Stomach (tissue), 19 donors: ENCODE measurements at places on chromosomes 3 and 15. TPM values are rescaled to one million over a fixed set of nuclear protein-coding genes. Genes with fewer than 3 reads are reported as not detected.

GRCh38 chr15:65730549-65731172 is 61.4 kb downstream of the DENND4A start:
- H3K27ac ChIP-seq: no peak overlapping the region
- no peak for DNase-seq
- no peaks in the 10 kb centered on the region for H3K4me1 ChIP-seq
- H3K27me3 ChIP-seq: no peaks in the 10 kb centered on the region
- no peak overlapping the region for H3K4me3 ChIP-seq
- peaks cover 55% of the 10 kb centered on the region for H3K36me3 ChIP-seq

DNA sequence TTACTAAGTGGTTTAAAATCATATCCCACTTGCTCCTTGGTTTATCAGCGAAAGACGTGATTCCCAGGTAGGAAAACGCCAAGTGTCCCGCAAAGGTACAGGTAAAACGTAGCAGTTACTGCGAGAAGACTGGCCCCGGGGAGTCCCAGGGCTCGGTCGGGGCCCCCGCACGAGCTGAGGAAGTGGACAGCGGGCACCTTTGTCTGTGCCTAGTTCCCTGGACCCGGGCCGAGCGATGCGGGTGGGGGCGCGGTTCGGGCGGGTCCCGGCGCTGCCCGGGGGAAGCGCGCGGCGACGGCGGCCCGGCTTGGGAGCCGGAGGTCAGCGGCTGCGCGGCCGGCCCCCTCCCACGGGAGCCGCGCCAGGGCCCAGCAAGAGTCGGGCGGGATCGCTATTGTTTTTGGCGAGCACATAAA is 864 bp upstream of the NEO1 start:
- DNase-seq: no peak
- peaks cover 43% of the 10 kb centered on the region for H3K4me1 ChIP-seq
- H3K27ac ChIP-seq: peak overlapping the region; percentile 98
- no peaks in the 10 kb centered on the region for H3K36me3 ChIP-seq

DNA sequence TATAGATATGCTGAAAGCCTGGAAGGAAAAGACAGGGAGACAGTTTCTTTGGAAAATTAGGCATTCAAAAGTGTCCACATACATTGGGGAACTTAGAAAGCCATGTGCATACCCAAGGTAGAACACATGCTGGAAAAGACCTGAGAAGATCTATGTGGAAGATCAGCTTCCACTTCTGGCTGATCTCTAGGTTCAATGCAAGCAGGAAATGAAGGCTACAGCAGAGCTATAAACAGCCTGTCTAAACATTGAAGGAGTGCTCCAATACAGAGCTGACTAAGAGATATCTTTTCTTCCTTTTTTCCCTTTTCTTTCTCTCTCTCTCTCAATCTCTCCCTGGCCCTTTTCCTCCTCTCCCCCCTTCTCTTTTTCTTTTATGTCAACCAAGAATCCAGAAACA is 73.6 kb upstream of the TCF12 start:
- DNase-seq: no peak
- no peaks in the 10 kb centered on the region for H3K27me3 ChIP-seq
- H3K4me1 ChIP-seq: no peaks in the 10 kb centered on the region
- no peaks in the 10 kb centered on the region for H3K36me3 ChIP-seq
- H3K4me3 ChIP-seq: no peak overlapping the region

The EOMES gene
- 0.10 TPM for polyA plus RNA-seq

The MNS1 gene
- polyA plus RNA-seq: 1.2 TPM

The ABHD6 gene
- polyA plus RNA-seq: 6.2 TPM

The PCBP4 gene
- polyA plus RNA-seq: 33.5 TPM

The GUCA1C gene
- 0.45 TPM for polyA plus RNA-seq

- H3K4me3 ChIP-seq: no peak overlapping the region
- no peak for DNase-seq
- H3K36me3 ChIP-seq: no peaks in the 10 kb centered on the region
- no peak overlapping the region for H3K27ac ChIP-seq
- peaks cover 5% of the 10 kb centered on the region for H3K4me1 ChIP-seq
- no peaks in the 10 kb centered on the region for H3K27me3 ChIP-seq
Measured at GRCh38 chr3:45049807-45050206, 23.7 kb downstream of the CLEC3B start.

The TMEM207 gene
- not detected for polyA plus RNA-seq

DNA sequence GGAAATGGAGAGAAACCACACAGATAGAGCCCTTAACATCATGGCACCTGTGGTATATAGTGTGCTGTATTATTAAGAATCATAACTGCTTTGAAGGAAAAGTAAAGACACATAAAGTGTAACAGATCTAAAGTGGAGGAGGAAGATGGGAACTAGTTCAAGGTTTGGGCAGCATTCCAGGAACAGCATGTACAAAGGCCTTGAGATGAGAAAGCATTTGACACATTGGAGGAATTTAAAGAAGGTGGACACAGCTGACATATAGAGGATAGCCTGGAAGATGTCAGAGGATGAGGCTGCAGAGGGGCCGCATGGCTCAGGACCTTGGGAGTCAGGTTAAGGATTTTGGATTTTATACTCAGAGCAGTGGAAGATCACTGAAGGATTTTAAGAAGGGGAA is 39.0 kb downstream of the LRTM1 start:
- no peak overlapping the region for H3K27ac ChIP-seq
- H3K36me3 ChIP-seq: no peaks in the 10 kb centered on the region
- no peak overlapping the region for H3K4me3 ChIP-seq

DNA sequence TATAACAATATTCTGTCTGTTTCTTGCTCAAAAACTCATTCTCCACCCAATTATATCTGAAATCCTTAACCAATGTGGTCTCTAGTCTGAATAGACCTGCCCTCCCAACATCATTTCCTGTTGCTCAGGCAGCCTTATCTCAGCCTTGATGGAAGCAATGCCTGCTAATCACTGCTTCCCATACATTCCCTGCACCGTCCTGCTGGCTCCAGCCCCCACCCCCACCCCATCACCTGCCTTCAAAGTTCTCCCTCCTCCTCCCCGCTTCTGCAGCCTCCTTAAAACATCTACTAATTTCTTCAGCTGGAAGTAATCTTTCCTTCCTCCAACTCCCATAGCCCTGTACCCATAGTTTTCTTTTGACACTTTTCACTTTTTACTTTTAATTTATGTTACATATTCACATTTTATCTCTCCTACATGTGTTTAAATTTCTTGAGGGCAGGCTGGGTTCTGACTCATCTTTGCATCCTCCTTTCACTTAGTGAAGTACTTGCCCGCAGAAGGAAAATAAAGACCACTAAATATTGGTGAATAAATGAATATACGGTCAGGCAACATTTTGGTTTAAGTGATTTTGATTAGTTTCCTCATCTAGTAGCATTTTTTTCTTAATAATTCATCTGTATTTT is 98.2 kb downstream of the MEIS2 start:
- no peak overlapping the region for H3K27ac ChIP-seq
- H3K27me3 ChIP-seq: no peaks in the 10 kb centered on the region
- no peak for DNase-seq
- H3K36me3 ChIP-seq: no peaks in the 10 kb centered on the region

DNA sequence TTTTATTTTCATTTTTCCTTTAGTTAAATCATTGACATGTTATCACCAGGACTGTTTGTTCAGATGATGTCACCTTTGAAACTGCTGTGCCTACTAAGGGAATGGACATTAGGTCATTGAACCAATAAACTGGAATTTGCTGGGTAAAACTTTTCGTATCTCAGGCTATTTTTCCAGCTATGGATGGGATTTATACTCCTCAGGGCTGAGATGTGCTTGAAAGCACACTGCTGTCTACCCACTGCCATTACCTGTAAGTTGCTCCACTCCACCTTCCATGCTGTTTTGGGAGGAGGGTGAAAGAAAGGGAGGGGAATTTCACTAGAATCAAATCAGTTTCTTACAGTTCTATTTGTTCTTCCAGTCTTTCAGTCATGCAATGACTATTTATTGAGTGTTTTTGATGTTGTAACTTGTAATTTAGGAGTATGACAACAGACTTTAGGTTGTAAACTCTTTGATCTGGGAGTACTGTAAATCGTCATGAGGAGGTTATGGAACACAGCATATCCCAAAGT is 11.3 kb downstream of the EHD4 start:
- H3K36me3 ChIP-seq: peaks cover 3% of the 10 kb centered on the region
- peak overlapping the region; percentile 29 for H3K27ac ChIP-seq
- no peak overlapping the region for H3K4me3 ChIP-seq
- peaks cover 23% of the 10 kb centered on the region for H3K4me1 ChIP-seq
- no peaks in the 10 kb centered on the region for H3K27me3 ChIP-seq

DNA sequence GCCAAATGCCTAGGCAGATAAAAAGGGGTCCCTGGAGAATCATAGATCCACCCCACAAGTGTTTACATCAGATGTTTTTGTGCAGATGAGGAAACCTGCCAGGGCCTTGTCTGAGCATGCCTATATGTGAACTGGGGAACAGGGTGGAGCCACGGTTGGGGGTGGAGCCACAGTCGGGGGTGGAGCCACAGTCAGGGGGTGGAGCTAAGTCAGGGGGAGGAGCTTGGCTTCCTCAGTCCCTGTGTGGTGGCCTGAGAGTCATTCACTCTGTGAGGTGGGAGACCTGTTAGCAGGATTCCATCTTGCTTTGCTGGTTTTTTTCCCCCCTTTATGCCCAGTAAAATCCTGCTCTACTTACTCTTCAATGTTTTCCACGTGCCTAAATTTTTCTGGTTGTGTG is 57.8 kb upstream of the TGFBR2 start:
- no peak for DNase-seq
- H3K27ac ChIP-seq: no peak overlapping the region
- no peak overlapping the region for H3K4me3 ChIP-seq
- H3K27me3 ChIP-seq: no peaks in the 10 kb centered on the region

- H3K27ac ChIP-seq: no peak overlapping the region
- no peaks in the 10 kb centered on the region for H3K36me3 ChIP-seq
- DNase-seq: peak; percentile 45
- no peaks in the 10 kb centered on the region for H3K4me1 ChIP-seq
- no peak overlapping the region for H3K4me3 ChIP-seq
Measured at GRCh38 chr3:72144773-72145505, 360.0 kb upstream of the PROK2 start.

The C3orf85 gene
- polyA plus RNA-seq: not detected

DNA sequence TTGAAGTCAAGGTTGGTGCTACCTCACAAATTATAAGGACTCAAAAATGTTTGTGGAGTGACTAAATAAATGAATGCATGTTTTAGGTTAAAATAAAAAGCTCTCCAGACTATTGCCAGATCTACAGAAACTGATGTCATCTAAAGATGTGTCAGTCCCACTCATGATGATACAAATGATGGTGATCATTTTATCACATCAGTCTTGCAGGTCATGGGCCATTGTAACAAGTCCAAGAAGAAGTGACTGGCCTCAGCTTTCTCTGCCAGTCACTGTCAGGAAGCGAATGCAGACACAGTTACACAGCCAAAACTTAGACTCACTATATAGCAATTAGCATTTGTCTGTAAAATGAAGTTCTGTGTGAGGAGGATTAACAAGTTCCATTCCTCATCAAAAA is 18.5 kb downstream of the ATP8B4 start:
- no peak overlapping the region for H3K4me3 ChIP-seq
- no peak for DNase-seq
- H3K27me3 ChIP-seq: no peaks in the 10 kb centered on the region
- H3K36me3 ChIP-seq: no peaks in the 10 kb centered on the region
- no peaks in the 10 kb centered on the region for H3K4me1 ChIP-seq

The ARL8B gene
- 24.0 TPM for polyA plus RNA-seq

- no peaks in the 10 kb centered on the region for H3K27me3 ChIP-seq
- H3K27ac ChIP-seq: no peak overlapping the region
- H3K4me3 ChIP-seq: no peak overlapping the region
- DNase-seq: no peak
- peaks cover 7% of the 10 kb centered on the region for H3K4me1 ChIP-seq
- no peaks in the 10 kb centered on the region for H3K36me3 ChIP-seq
Measured at GRCh38 chr3:124691599-124691998, 38.7 kb upstream of the UMPS start.

GRCh38 chr3:173733029-173733652 is 335.6 kb downstream of the NLGN1 start:
- no peaks in the 10 kb centered on the region for H3K4me1 ChIP-seq
- DNase-seq: peak; percentile 51
- H3K27ac ChIP-seq: no peak overlapping the region
- H3K4me3 ChIP-seq: no peak overlapping the region

DNA sequence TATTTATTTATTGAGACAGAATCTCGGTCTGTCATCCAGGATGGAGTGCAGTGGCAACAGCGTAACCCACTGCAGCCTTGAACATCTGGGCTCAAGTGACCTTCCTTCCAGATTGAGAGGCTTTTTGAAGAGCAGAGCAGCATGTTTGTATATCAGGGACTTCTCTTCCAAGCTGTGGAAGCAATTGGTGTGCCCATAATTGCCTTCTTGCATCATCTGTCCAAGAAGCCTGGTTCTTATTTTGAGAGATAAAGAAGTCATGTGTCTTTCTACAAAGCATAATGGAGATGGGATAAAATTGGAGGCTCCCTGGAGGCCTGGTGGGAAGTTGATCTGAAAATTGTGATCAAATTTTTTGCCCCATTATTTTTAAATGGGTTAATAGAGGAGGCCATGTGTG is 183.8 kb upstream of the MCTP2 start:
- no peaks in the 10 kb centered on the region for H3K36me3 ChIP-seq
- no peak for DNase-seq
- no peak overlapping the region for H3K4me3 ChIP-seq
- no peak overlapping the region for H3K27ac ChIP-seq
- H3K27me3 ChIP-seq: no peaks in the 10 kb centered on the region

DNA sequence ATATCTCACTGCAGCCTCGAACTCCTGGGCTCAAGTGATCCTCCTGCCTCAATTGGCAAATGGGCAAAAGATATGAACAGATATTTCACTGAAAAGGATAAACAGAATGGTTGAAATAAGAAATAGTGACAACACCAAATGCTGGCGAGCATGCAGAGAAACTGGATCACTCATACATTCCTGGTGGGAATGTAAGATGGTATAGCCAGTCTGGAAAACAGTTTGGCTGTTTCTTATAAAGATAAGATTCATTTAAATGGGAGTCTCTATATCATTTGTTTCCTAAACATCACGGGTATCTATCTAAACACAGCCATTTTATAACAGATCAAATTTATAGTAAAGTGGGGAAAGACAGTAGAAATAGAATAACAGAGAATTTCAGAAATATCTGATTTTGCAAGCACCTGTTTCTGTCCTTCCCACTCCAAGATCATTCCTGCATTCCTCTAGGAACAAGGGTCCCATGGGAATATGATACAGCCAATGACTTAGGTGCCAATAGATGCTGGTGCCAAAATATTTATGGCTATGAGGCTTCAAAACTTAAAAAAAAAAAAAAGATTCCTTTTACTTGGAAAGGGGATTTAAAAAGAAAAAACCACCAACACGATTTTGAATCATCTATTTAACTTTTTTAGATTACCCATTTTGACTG is 9.9 kb upstream of the TFDP2 start:
- DNase-seq: no peak
- no peak overlapping the region for H3K4me3 ChIP-seq
- no peaks in the 10 kb centered on the region for H3K27me3 ChIP-seq
- H3K27ac ChIP-seq: no peak overlapping the region
- no peaks in the 10 kb centered on the region for H3K4me1 ChIP-seq
